ENCODE measurements at places on chromosomes 5 and 9. TPM values are rescaled to one million over a fixed set of nuclear protein-coding genes. Genes with fewer than 3 reads are reported as not detected.

DNA sequence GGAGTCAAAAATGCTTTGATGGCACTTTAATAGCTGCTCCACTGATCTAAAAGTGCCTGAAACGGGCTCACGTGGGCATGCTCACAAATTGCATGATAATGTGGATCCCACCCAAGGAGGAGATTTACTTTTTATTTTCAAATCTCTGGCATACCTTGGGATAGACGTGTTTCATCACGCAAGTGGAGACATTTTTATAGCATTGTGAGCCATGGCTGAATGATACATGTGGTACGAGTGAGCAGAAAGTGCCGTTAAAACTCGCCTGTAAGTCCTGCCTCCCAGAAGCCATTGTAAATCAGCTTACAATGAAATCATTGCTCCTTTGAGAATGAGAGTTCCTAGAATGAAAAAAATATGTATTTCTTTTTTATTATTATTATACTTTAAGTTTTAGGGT, 514.7 kb downstream of the MAT2B start:
- no peak overlapping the region for H3K4me3 ChIP-seq
- no peak overlapping the region for H3K27ac ChIP-seq
- no peaks in the 10 kb centered on the region for H3K4me1 ChIP-seq
- no peaks in the 10 kb centered on the region for H3K36me3 ChIP-seq
- H3K27me3 ChIP-seq = no peaks in the 10 kb centered on the region

DNA sequence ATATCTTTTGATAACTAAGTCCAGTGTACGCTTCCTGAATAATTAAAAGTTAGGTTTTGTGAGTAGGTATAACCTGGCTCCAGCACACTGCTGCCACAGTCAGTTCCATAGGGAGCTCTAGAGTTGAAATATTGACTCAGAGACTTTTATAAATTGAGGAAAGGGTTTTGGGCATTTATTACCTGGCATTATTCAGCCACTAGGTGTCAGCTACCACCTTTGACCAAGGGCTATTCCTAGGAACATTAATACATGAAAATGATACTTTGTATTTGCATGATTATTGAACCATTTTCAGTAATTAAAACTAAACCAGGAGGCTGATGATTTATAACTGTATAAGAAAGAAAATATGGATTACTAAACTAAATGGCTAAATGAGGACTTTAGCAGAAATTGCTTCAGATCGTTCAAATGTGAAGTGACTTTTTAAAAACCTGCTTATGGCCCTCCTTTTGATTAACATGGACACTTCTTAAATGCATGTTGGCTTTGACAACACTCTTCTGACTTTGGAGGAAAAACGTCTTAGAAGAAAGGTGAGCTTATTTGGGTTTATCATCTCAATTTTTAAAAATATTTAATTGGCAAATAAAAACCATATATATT, 83.0 kb downstream of the SMC2 start:
- no peaks in the 10 kb centered on the region for H3K36me3 ChIP-seq
- H3K4me3 ChIP-seq = no peak overlapping the region
- H3K27ac ChIP-seq = no peak overlapping the region
- H3K4me1 ChIP-seq = no peaks in the 10 kb centered on the region

Gene PCDHB8
- total RNA-seq = not detected

Gene LIFR
- total RNA-seq = 26.0 TPM

- no peaks in the 10 kb centered on the region for H3K27me3 ChIP-seq
- no peak for DNase-seq
- no peak overlapping the region for H3K4me3 ChIP-seq
- no peaks in the 10 kb centered on the region for H3K4me1 ChIP-seq
- H3K27ac ChIP-seq = no peak overlapping the region
- no peaks in the 10 kb centered on the region for H3K36me3 ChIP-seq
These were observed 33.2 kb upstream of the ASTN2 start for GRCh38 chr9:117448066-117448465.

Gene RUSC2
- 3.0 TPM for total RNA-seq

Gene S1PR3
- 6.7 TPM for total RNA-seq

DNA sequence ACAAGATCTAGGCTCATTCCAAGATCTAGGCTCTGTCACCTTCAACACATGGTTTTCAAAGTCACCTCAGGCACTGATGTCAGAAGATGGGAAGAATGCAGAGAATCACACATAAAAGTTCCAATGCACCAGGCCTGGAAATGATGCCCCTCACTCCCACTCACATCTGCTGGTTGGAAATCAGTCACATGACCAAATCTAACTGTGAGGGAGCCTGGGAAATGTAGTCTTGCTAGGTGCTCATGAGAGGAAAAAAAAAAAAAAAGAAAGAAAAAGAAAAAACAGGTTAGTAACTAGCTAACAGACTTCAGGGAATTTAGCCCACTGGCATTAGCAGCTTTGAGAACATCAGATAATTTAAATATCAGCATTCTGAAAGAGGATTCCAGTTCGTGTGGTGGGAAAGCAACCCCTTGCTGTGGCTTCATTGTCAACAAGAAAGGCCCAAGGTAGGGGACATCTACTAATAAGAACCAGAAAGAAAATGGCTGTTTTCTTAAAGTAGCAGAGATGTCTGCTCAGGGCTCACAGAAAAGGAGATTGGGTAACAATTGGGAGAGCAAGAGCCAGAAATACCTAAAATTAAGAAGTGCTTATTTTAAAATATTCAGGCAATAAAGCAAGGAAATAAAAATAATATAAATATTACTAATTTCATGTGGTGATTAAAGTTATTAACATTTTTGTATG, 614.3 kb downstream of the ACTL7B start:
- H3K4me3 ChIP-seq = no peak overlapping the region
- H3K4me1 ChIP-seq = no peaks in the 10 kb centered on the region
- no peaks in the 10 kb centered on the region for H3K36me3 ChIP-seq
- H3K27ac ChIP-seq = no peak overlapping the region

GRCh38 chr5:136012041-136012804, 16.6 kb upstream of the TGFBI start:
- no peaks in the 10 kb centered on the region for H3K4me1 ChIP-seq
- no peaks in the 10 kb centered on the region for H3K27me3 ChIP-seq
- no peak for DNase-seq
- no peaks in the 10 kb centered on the region for H3K36me3 ChIP-seq
- H3K4me3 ChIP-seq = no peak overlapping the region

DNA sequence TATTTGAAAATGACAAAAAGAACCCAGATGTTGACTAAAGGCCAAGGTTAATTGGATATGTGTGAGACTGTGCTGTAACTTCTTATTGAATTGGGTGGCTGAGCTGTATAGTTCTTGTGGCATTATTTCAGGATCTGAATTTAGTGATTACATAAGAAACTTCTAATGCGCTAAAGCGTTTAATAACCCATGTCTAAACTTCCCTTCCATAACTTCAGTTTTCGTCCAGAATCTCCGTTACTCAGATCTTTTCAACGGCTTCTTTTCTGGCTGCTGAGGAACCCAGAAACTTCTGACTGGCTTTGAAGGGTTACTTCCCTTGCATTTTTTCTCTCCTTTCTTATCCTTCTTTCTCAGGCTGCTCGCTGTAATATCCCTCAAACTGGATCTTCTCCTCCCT, 28.1 kb upstream of the C9orf72 start:
- H3K27me3 ChIP-seq = no peaks in the 10 kb centered on the region
- no peak overlapping the region for H3K4me3 ChIP-seq
- H3K4me1 ChIP-seq = no peaks in the 10 kb centered on the region
- no peaks in the 10 kb centered on the region for H3K36me3 ChIP-seq

Gene PIP5K1B
- total RNA-seq = 60.1 TPM

Gene HDAC3
- 55.6 TPM for total RNA-seq

Gene NPDC1
- 102 TPM for total RNA-seq

DNA sequence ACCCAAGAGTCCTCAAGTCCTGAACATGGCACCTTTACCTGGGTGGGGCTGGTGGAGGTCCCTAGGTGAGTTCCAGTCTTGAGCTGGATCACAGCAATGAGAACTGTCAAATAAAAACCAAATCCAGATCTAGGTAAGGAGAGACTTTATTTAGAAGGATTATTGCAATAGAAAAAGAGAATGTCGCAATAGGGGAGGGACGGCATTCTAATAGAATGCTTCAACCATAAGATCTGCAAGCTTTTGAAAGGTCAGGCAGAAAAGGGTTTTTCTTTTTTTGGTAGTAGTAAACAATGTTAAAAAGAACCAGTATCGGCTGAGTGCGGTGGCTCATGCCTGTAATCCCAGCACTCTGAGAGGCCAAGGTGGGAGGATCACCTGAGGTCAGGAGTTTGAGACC, 5.2 kb upstream of the GCNT1 start:
- H3K36me3 ChIP-seq = no peaks in the 10 kb centered on the region
- H3K4me3 ChIP-seq = no peak overlapping the region
- peaks cover 6% of the 10 kb centered on the region for H3K4me1 ChIP-seq
- DNase-seq = no peak
- H3K27me3 ChIP-seq = no peaks in the 10 kb centered on the region

DNA sequence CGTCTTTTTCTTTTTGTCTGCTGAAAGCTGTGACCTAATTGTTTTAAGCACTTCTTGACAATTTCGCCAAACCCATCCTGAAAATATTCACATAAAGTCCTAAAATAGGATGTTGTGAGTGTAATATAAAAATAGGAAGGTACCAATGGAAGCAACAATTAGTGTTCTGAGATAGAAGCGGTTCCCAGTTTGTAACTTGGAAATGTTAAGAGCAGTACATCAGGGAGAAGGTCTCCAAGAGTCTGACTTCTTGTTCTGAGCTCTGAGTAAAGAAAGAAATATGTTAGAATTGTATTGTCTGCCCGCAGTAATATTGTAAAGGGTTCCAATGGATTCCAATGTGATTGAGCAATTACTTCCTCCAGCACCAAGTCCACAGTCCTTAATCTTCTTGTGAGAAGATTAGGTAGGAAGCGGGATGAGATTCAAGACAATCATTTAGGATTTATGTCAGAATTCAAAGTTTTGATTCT, 3.9 kb downstream of the VCAN start:
- no peak for DNase-seq
- peak overlapping the region; percentile 54 for H3K27ac ChIP-seq

GRCh38 chr5:137294604-137295003, 204.5 kb downstream of the SPOCK1 start:
- no peaks in the 10 kb centered on the region for H3K36me3 ChIP-seq
- H3K4me1 ChIP-seq = no peaks in the 10 kb centered on the region
- H3K4me3 ChIP-seq = no peak overlapping the region
- H3K27ac ChIP-seq = no peak overlapping the region
- H3K27me3 ChIP-seq = no peaks in the 10 kb centered on the region

Gene PDZD2
- total RNA-seq = 0.53 TPM

DNA sequence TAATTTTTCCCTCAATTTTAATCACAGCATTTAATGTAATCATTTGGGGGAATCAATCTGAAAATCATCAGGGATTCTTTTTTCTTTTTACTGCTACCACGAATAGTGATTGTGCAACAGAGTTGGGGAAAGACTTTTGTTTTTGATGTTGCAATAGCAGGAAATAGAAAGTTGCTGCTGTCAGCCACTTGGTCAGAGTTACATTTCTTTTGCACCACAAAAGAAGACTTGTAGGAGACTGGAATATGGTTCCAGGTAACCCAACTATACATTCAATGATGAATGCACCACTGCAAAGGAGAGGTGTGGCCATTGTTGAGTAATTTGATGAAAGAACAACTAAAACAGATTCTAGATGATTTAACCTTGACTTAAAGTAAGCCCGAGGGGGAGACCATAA, 46.3 kb upstream of the PALM2AKAP2 start:
- no peaks in the 10 kb centered on the region for H3K27me3 ChIP-seq
- H3K36me3 ChIP-seq = no peaks in the 10 kb centered on the region
- H3K4me1 ChIP-seq = peaks cover 4% of the 10 kb centered on the region
- no peak overlapping the region for H3K27ac ChIP-seq
- DNase-seq = no peak

DNA sequence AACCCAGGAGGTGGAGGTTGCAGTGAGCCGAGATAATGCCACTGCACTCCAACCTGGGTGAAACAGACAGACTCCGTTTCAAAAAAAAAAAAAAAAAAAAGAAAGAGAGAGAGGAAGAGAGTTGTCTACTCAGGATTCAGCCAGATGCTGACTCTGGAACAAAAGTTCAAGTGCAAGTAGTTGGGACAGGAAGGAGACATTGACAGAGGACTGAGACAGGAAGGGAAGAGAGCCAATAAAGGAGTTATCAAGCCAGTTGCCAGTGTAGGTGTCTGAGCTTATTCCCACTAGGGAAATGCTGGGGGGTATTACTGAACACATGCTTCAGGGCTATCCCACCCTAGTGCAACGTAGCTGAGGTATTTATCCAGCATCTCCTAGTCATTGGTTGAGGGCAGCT, 147.7 kb upstream of the SLC1A3 start:
- no peak overlapping the region for H3K27ac ChIP-seq
- H3K4me3 ChIP-seq = no peak overlapping the region
- H3K27me3 ChIP-seq = no peaks in the 10 kb centered on the region
- H3K4me1 ChIP-seq = no peaks in the 10 kb centered on the region
- no peaks in the 10 kb centered on the region for H3K36me3 ChIP-seq

DNA sequence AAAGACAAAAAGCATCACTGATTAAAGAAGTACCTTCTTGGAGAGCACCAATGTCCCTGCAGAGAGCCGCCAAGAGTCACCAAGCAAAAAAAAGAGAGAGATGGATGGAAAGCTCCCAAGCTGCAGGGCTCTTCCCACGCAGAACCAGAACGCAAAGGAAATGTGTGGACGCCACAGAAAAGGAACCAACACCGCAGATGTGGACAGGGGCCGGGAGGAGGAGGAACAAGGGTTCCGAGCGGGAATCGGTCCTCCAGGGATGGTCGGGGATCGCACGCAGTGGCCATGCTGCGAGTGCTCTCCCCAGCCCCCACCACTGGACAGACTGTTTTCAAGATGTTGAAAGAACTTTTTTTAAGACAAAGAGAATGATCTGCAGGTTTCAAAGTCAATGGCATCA, 40.2 kb upstream of the ZNF354A start:
- no peaks in the 10 kb centered on the region for H3K27me3 ChIP-seq
- no peak for DNase-seq
- H3K36me3 ChIP-seq = no peaks in the 10 kb centered on the region
- no peak overlapping the region for H3K4me3 ChIP-seq

DNA sequence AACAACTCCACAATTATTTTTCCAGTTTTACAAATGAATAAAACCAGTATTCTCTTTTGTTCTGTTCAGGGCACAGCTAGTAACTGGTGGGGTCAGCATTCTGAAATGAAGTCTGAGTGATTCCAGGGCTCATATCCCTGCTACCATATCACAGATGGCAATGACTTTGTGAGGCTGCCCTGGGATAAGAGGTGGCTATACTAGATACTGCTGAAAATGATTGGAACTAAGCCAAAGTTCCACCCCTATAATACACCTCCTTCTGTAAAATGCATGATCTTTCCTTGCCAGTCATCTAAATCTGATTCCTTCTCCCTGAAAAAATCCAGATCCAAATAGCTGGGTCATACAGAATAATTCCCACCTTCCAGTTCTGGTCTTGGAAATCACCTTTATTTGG, 14.4 kb downstream of the SLC25A51 start:
- no peak overlapping the region for H3K4me3 ChIP-seq
- DNase-seq = no peak
- no peaks in the 10 kb centered on the region for H3K27me3 ChIP-seq
- no peaks in the 10 kb centered on the region for H3K4me1 ChIP-seq
- peaks cover 3% of the 10 kb centered on the region for H3K36me3 ChIP-seq
- H3K27ac ChIP-seq = no peak overlapping the region

- no peak overlapping the region for H3K4me3 ChIP-seq
- no peak for DNase-seq
- no peak overlapping the region for H3K27ac ChIP-seq
- H3K27me3 ChIP-seq = no peaks in the 10 kb centered on the region
- no peaks in the 10 kb centered on the region for H3K36me3 ChIP-seq
These were observed 194.7 kb downstream of the DTWD2 start for GRCh38 chr5:118793652-118794051.

Gene BARHL1
- total RNA-seq = not detected

Measured in Peyer's patch (tissue), 4 donors.